Endodermal cell (in vitro differentiated cells): ENCODE measurements at places on chromosomes 7 and 10. TPM values are rescaled to one million over a fixed set of nuclear protein-coding genes. Genes with fewer than 3 reads are reported as not detected.

Gene SPDYE1
- not detected in 3 replicates for total RNA-seq

DNA sequence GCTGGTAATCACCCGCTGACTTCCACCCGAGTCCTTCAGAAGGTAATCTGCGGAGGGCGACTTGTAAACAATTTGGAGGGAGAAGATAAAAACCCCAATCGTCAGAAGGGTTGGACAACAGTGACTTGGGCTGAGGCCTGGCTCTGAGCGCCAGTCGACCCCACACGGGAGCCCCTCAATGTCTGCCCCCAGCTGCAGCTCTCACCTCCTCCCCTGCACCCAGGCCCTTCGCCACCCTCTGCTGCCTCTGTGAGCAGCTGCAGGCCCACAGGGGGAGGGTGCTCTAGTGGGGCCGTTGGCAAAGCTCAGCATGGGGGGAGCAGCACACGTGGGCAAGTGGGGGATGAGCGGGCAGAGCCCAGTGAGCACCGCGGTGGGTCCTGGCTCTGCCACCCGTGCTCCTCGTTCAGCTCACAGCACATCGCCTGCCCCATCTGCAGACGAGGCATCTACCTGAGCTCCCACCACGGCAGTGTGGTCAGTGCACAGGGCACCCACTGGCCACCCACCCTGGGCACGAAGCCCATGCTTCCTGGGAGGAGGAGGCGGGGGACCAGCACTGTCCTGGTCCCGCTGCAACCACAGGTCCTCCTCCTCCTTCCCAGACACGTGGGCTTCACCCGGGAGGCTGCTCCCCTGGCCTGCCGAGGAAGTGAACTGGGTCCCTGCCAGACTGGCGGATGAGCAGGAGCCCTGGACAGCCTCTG, 280.5 kb downstream of the ELFN1 start:
- DNase-seq = no peak

GRCh38 chr7:25148772-25149575, 23.9 kb upstream of the CYCS start:
- peak; percentile 61 for DNase-seq

GRCh38 chr10:102170602-102171001, 18.4 kb downstream of the NOLC1 start:
- no peak for DNase-seq

DNA sequence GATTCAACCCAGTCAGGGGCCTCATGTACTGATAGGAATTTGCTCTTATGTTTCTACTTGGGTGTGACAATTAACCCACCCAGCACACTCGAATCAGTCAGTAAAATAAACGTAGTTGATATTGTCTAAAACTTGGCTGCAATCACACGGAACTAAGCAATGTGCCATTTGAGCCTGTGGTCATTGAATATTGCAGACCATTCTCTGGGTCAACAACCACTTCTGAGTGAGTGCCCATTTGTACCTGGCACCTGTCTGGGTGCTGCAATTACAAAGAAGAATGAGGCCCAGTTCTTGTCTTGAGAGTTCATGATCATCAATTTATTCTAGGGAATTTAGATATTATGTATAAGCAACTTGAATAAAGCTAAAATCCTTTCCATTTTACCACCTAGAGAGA, 29.8 kb downstream of the NPY start:
- no peak for DNase-seq
